Cardiac ventricle fibroblast (primary cell): ENCODE measurements at places on chromosomes 7 and 10. TPM values are rescaled to one million over a fixed set of nuclear protein-coding genes. Genes with fewer than 3 reads are reported as not detected.

Gene COL17A1
- 0.15 and 0.19 TPM in 2 replicates for total RNA-seq

Gene TMEM176A
- 0.31 and 0.54 TPM in 2 replicates for total RNA-seq

Gene TACC2
- 6.4 and 9.4 TPM in 2 replicates for total RNA-seq

Gene COPS6
- 38.5 and 41.9 TPM in 2 replicates for total RNA-seq

Gene OR6V1
- total RNA-seq = not detected in 2 replicates

Gene CYP2C18
- total RNA-seq = not detected in 2 replicates

Gene ATOH7
- not detected in 2 replicates for total RNA-seq

Gene SERPINE1
- total RNA-seq = 408 and 426 TPM in 2 replicates
